Retina (tissue), 1 donor: ENCODE measurements at places on chromosomes 7 and 10.

DNA sequence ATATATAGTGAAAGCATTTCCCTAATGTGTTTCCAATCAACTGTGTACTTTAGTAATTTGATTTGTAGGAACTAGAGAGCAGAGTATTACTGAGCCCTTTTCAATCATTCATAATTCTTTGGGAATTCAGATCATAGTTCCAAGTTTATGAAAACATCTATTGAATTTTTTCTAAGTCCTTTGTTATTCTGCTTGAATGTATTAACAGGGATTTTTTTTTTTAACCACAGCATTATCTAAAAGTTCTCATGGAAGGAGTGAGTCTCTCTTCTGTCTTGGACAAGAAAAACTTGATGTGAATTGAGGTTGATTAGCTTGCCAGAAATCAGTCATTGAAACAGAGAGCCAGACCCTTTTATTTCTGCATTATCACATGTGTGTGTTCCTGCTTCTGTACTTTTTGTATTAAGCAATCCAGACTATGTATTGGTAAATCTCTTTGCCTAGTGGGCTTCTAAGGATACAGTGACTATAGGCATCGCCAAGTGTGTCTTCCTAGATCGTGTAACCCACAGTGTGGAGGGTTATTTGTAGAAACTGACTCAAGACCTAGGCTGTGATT, 59.9 kb downstream of the BMPER start:
- no peak for DNase-seq

- no peak for DNase-seq
Observed at GRCh38 chr10:98172073-98172472, 37.6 kb downstream of the R3HCC1L start.

- no peak for DNase-seq
Observed at GRCh38 chr7:116249969-116250553, 39.7 kb downstream of the TES start.

DNA sequence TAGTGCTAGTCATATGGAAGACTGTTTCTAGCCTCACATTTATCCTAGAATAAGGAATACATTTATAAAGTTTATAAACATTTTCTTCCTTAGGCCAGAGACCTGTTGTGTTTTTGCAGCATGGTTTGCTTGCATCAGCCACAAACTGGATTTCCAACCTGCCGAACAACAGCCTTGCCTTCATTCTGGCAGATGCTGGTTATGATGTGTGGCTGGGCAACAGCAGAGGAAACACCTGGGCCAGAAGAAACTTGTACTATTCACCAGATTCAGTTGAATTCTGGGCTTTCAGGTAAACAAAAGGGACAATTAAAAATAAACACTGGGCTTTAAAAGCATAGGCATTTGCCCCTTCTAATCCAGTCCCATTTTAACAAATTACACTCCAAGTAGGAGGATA, 4.2 kb downstream of the LIPF start:
- no peak for DNase-seq

- no peak for DNase-seq
Observed at GRCh38 chr10:6748981-6749635, 169.0 kb upstream of the PRKCQ start.

DNA sequence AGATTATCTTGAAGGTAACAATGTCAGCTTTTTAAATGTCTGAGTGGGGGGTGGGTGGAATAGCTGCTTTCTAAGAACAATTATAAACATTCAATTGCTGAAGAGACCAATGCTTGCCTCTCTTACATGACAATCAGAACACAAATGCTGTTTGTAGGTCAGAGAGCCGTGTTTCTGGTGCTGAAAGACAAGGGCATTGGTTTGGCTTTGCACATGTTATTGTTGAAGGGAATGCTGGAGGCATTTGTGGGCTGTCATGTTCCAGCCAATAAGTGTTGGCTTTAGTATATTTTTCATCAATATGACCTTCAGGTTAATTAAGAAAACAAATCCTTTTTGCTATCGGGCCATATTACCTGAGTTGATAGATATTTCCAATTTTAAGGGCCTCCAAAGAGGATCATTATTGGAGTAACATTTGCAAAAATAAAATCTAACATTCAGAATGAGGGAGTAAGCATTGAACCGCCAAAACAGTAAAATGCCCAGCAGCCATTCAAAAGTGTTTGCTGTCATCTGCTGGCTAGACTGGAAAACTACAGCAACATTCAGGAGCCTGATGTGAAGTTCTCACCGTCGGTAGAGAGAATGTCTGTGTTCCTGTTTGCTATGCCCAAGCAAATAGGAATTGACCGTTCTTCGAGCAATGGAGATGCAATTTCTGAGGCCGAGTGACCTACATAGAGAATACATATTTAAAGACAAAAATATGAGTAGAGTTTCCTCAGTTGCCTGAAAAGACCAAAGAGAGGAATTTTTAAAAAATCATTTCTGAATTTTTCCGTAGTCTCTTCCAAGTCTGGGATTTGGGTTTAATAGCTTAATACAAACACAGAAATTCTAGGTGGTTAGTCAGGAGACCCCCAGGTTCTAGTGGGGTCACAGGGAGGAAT, 118.9 kb downstream of the APBB1IP start:
- DNase-seq = peak; percentile 60

GRCh38 chr7:4269746-4270145, 412.3 kb upstream of the FOXK1 start:
- DNase-seq = no peak

- DNase-seq = no peak
Observed at GRCh38 chr7:122628651-122629411, 70.1 kb downstream of the RNF133 start.

DNA sequence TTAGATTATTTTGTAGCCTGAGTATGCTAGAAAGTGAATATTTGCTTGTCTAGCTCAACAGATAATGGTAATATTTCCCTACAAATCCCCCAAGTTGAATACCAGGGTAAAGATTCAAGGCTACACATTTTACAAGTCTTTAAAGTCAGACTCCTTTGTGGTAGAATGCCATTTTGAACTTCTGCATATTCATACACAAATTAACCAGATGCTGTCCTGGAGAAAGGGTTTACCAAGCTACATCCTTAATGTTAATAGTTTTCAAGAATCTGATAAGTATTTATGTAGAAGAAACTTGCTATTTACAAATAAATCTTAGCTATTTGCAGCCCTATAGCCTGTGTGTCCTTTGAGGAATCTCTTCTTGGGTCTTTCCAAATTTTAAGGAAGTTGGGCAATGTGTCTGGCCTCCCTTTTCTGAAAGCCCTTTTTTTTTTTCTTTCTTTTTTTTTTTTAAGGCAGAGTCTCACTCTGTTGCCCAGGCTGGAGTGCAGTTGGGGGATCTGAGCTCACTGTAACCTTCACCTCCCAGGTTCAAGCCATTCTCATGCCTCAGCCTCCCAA, 82.6 kb downstream of the CPEB3 start:
- no peak for DNase-seq

DNA sequence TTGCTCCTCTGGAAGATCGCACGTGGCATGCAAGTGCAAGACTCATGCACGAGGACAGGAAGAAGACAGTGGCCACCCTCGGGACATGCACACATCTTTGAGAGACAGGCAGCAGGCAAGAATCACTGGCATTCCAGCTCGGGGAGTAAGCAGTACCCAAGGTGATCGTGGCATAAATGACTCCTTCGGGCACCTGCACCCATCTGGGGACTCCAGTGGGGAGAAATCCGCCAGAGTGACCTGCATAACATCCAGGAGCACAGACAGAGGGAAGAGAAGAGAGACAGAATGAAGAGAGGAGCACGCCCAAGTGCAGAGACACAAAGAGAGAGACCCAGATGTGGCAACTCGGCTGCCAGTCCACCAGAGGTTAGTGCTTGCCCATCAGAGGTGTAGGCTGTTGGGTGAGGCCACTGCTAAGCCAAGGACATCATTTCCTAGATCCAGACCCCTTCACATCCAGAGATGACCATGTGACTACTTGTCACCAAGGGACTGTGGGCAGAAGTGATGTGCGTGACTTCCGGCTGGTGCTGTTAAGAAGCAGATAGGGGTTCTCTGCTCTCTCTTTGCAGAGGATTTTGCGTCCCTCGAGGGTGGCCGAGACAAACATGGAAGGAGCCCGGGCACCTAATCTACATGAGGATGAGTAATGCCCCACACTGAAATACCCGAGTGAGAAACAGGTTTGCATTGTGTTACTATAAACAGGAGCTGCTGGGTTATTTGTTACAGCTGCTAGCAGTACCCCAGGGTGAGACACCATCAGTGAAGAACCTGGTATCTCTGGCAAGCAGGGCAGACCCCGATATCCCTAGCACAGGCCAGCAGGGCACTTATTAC, 80.6 kb downstream of the VWA2 start:
- no peak for DNase-seq

- no peak for DNase-seq
Observed at GRCh38 chr7:39183796-39184195, 206.1 kb downstream of the POU6F2 start.

DNA sequence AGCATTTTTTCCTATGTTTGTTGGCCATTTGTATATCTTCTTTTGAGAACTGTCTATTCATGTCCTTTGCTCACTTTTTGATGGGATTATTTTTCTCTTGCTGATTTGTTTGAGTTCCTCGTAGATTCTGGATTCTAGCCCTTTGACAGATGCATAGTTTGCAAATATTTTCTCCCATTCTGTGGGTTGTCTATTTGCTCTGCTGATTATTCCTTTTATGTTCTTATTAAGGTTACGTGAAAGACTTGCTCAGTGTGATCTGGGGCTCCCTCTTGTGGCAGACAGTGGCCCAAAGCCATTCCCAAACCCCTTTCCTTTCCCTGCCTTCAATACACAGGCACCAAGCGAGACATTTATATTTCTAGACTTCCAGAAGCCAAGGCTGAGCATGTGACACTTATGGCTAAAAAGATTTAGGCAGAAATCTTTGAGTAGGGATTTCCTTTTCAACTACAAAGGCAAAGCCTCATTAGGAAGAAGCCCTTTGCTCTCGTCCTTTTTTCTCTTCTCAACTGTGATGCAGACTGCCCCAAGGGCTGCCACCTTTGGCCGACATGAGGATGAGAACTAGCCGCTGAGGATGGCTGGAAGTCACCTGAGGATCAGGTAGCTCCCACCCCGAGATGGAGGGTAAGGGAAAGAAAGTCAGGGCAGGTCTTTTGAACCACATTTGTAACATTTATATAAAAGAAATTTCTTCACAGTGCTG, 23.6 kb downstream of the ST8SIA6 start:
- peak; percentile 86 for DNase-seq

- DNase-seq = no peak
Observed at GRCh38 chr7:152677808-152678670, 2.1 kb upstream of the XRCC2 start.

DNA sequence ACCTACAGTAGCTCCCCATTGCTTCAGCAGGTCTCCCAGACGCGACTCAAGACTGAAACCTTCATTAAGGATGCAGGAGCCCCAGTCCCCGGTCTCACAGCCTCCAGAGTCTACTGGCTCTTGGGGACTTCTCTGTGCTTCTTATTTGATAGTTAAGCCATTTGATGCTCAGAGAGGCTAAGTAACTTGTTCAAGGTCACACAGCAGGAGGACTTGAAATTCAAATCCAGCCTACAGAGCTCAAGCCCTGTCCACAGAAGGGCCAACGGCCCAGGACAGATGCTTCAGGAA, 21.2 kb upstream of the ZMIZ1 start:
- no peak for DNase-seq

- DNase-seq = no peak
Observed at GRCh38 chr7:132857031-132857430, 224.9 kb downstream of the CHCHD3 start.

DNA sequence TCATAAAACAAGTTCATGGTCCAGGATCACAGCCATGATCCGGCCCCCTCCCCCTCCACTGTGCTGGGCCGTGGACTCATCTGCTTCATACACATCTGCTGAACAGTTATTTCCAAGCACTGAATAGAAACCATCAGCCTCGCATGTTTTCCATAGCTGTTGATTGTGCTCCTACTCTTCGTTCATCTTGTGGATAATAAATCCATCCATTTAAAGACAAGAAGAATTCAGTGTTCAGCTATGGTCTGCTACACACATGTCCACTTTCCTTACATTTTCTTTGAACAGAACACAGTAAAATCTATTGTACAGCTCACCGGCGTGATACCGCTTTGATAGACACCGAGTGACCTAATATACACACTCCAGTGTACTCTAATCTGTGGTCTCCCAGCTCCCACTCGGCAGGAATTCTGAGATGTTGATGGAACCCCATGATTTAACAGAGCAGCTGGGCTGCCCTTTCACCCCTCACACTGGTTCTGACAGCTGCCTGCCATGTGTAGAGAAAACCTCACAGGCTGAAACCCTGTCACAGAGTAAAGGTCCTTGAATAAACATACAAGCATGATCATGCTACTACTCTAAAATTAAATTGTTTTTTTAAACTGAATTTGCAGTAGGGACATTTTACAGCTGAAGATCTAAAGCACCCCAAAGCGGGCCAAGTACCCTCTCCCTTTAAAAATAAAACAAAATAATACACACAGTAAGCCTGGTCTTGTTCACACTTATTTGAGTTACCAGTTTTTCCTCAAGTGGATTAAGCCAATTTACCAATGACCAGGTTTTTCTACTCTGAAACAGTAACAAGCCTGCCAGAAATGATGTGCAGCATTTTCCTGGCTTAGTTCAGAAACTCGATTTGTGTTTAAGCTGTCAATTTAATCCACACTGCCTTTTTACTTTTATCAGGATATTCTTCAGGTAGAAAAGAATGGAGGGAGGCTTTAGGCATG, 95.1 kb upstream of the FZD1 start:
- DNase-seq = peak; percentile 62

DNA sequence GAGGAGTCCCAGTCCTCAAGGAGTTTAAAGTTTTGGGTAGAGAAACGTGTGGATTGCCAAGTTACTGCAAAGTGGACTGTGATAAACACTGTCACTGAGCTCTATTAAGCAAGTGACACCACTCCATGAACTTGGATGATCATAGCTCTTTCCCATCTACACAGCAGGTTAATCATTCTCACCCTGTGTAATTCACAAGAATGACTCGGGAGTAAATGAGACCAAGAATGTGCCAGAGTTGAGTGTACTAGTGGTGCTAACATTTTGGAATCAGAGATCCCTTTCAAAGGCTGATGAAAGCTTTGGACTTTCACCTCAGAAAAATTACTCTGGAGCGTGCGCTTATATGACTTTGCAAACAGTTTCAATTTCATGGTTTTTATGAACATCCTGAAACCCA, 80.8 kb downstream of the RBM20 start:
- DNase-seq = no peak

DNA sequence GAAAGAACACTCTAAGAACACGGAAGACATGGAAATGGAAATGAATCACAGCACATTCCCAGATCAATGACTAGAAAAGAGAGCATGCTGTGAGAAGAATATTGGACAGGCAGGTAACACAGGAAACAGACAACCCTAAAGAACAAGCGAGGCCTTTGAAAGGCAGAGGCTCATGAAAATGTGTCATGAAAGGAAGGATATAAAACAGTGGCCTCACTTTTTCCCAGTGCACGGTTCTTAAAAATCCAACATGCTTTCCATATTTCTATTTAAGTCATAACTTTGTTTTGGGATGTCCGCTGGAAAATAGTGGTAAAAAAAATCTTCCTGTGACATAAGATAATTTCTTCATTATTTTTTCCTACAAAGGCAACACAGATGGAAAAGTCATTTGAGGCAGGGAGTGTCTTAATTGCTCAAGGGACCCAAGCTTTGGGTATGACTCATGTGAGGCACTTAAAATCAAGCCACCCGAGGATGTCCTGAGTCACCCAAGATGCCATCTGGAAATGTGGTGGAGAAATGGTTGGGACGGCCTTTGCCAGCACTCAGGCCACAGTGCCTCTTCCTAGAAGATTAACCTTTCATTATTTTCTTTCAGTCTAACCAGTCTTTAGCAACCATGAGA, 17.0 kb downstream of the ITIH5 start:
- no peak for DNase-seq

GRCh38 chr7:138887085-138887710, 89.2 kb upstream of the ATP6V0A4 start:
- peak; percentile 11 for DNase-seq

GRCh38 chr7:33760834-33761233, 144.5 kb upstream of the BMPER start:
- DNase-seq = no peak
